NT2/D1 (cell line): ENCODE measurements at places on chromosomes 2 and 18.

- no peak for DNase-seq
These were observed 40.3 kb upstream of the ZFP36L2 start for GRCh38 chr2:43266711-43267111.

- DNase-seq = no peak
These were observed 67.6 kb downstream of the SCN1A start for GRCh38 chr2:166060191-166060590.

- DNase-seq = no peak
These were observed 819 bp downstream of the ANKRD44 start for GRCh38 chr2:197309691-197310231.

- no peak for DNase-seq
These were observed 107.7 kb downstream of the ATL2 start for GRCh38 chr2:38269421-38269820.

GRCh38 chr2:17969661-17970060, 91.2 kb downstream of the KCNS3 start:
- no peak for DNase-seq

- DNase-seq = no peak
These were observed 177.8 kb downstream of the LNPK start for GRCh38 chr2:175824243-175824642.

- DNase-seq = no peak
These were observed 519.8 kb upstream of the ZNF804A start for GRCh38 chr2:184078496-184078895.

- no peak for DNase-seq
These were observed 649.8 kb downstream of the ARHGAP15 start for GRCh38 chr2:143779021-143779420.

DNA sequence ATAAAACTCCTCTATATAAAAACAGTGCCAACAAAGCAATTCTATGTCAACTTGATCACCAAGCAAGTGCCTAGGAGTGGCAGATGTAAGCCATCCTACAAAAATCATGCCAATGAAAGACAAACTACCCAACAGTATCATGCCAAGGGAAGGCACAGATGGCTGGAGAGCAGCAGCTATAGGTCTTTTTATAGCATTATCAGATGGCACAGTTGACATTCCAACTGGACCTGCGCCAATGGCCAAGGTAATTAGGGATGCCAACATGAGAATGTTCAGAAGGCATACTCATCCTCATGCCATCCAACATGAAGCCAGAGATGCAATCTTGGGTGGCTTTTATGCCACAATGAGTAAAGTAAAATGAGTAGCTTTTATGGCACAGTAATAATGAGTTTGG, 237.3 kb downstream of the OTX1 start:
- no peak for DNase-seq

- no peak for DNase-seq
These were observed 19.4 kb downstream of the EXOC6B start for GRCh38 chr2:72806280-72806945.

- DNase-seq = no peak
These were observed 22.3 kb downstream of the KIAA1328 start for GRCh38 chr18:36851202-36851590.

GRCh38 chr2:174681099-174682006, 82.9 kb downstream of the CHRNA1 start:
- no peak for DNase-seq

DNA sequence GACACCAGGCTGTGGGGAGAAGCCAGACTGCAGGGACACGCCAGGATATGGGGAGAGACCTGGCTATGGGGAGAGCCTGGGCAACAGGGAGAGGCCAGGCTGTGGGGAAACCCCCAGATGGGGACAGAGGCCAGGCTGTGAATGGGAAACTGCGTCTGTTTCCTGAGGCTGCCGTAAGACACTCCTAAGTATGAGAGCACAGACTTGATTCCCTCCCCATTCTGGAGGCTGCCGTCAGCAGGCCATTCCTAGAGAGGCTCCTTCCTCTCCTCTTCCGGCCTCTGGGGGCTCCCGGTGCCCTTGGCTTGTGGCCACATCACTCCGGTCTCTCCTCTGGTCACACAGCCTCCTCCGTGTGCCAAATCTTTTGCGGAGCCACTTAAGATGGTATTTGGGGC, 32.3 kb downstream of the ADI1 start:
- no peak for DNase-seq

DNA sequence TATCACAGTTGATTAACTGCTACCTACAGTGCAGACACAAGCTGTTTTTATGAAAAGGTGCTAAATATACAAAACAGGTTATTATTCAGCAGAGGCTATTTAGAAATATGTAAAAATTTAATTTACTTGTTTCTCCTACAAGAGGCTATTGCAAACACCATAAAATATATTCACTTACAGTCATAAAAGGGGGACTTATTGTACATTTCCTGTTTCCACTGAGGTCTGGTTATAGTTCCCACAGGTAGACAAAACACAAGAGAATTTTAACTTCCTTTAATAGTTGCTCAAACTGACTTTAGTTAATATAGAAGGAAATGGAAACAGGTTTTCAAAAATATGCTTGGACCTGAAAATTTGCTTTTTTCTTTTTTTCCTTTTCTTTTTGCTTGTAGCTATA, 40.0 kb upstream of the FRZB start:
- no peak for DNase-seq

DNA sequence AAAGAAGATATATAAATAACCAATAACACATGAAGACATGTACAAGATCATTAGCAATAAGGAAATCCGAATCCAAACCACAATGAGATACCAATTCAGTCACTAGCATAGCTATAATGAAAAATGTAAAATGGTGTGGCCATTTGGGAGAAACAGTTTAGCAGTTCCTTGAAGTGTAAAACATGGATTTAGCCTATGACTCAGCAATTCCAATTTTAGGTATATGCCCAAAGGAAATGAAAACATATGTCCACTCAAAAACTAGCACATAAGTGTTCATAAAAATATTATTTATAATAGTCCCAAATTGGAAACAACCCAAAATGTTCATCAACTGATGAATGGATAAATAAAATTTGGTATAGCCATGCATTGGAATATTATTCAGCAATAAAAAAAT, 165.5 kb upstream of the CRIM1 start:
- DNase-seq = no peak

DNA sequence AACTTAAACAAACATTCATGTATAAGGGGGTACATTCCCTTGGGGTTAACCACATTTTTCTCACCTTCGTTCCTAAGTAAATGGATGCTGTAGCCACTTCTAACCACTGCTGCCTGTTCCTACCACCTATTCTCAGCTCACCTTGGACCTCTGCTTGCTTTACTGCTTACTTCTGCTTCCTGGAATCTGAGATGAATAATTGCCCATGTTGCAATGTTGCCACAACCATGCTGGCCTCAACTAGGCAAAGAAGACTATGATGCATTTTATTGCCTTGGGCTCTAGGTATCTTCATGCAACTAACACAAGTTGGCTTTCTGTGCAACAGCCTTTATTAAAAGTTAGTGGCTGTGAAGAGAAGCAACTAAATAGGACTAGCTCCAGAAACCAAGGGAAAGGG, 106.3 kb upstream of the TCF4 start:
- DNase-seq = no peak

DNA sequence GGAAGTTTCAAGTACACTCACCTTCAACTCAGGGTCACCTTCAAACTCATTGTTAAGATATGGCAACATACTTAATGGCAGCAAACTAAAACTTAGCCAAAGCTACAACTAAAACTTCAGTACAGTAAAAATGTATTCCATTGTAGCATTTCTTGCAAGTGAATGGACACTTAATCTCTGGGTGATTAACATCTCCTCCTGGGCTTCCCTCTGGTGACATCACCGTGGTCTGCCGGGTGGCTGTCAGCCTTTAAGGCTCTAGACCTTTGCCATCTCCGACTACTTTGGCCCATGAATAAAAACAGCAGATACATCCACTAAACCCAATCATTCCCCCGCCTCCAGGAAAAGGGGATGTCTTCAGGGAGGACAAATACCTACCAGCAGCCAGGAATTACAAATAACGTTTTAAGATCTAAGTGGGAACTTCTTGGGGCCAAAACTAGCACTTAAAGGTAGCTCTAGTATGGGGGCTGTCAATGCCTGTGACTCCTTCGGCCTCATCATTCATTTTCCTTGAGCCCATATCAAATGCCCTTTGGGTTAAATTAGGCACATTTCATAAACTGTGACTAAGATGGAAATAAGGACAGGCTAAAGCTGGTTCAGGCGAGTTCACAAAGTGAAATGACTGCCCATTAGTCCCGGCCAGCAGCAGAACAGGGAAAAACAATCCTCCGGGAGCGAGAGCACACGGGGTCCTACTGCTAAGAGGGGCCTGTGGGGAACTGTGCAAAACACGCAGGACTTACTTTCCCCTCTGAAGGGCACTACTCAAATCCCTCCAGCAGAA, 1.1 kb downstream of the TFCP2L1 start:
- no peak for DNase-seq

- no peak for DNase-seq
These were observed 31.9 kb downstream of the KLHL23 start for GRCh38 chr2:169765523-169765922.

- peak; percentile 39 for DNase-seq
These were observed 185.9 kb upstream of the CCDC150 start for GRCh38 chr2:196453613-196454047.

GRCh38 chr18:75253784-75254183, 43.2 kb downstream of the TSHZ1 start:
- no peak for DNase-seq

DNA sequence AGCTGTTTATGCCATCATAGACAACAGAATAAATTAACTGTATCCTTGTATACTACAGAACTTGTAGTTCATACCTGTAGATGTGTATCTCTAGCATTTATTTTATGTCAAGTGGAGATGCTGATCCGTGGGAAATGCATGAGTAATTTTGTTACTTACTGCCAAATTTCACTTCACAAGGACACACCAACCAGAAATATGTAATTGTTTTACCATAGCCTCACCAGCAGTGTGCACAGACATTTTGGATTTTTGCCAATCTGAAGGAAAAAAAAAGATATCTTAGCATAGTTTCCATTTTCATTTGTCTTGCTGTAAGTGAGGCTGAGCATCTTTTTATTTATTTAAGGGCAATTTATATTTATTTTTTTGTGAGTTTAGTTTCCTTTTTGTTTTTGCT, 265.1 kb upstream of the OSR1 start:
- no peak for DNase-seq

- DNase-seq = no peak
These were observed 11.8 kb downstream of the IWS1 start for GRCh38 chr2:127514485-127514884.

GRCh38 chr2:148067801-148068200, 46.9 kb downstream of the MBD5 start:
- DNase-seq = no peak

GRCh38 chr2:14480906-14481305, 151.6 kb upstream of the LRATD1 start:
- no peak for DNase-seq

DNA sequence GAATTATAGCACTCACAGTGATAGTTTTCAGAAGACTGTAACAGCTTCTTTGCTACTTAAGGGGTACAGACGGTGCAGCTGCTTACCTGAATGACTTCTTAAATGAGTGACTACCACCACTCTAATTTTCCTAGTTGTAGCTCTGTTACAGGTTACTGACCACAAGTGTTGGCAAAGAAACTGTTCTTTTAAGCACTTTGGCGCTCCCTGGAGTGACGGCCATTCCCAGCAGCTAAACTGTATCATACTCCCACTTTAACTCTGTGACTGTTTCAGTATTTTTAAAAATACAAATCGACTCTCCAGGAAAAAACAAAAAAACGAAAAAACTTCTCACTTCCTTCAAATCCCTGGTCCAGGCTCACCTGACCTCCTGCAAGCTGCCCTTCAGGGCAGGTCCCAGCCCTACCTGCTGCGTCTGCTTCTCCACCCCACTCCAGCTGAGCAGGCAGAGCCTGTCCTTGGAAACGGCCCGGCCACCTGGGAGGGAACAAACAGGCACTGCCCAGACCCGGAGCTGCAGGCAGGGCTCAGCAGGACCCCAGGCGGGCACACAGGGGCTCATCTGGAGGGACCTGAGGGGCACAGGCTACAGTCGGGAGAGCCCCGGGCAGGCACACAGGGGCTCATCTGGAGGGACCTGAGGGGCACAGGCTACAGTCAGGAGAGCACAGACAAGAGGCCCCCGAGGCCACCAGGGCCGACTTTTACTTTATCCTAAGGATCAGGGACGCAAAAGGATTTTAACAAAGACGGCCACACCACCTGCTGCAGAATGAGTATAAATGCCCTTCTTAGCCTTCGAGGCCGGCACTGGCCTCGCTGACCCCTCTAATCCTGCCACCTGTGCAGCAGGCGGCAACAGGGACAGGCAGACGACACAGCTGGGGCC, 24.5 kb downstream of the SLC66A2 start:
- DNase-seq = no peak

- no peak for DNase-seq
These were observed 114.3 kb downstream of the LCLAT1 start for GRCh38 chr2:30561349-30561748.

- no peak for DNase-seq
These were observed 143.7 kb upstream of the TMEM200C start for GRCh38 chr18:6039055-6039454.

- no peak for DNase-seq
These were observed 1317.7 kb upstream of the ACVR2A start for GRCh38 chr2:146527166-146527565.

GRCh38 chr2:107712857-107713256, 113.8 kb upstream of the RGPD4 start:
- DNase-seq = no peak

GRCh38 chr2:8484502-8485283, 197.2 kb upstream of the ID2 start:
- DNase-seq = no peak

DNA sequence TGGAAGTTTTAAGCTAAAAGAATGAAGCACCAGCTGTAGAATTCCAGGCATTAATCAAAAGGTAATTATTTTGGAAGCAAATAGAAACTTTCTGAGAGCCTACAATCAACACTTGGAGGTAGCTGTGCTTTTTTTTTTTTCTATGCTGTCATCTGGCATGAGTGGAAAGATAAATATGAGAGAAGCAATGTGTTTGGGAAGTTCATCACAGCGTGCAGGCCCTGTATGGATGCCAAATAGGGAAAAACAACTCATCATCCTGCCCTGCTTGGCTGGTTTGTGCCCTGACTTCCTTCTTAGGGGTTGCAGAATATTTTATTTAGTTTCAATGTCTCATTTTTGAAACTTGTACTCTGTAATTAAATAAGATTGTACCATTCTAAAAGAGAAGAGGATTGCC, 437.4 kb downstream of the PIK3C3 start:
- DNase-seq = no peak
